Activated effector memory CD4-positive, alpha-beta T cell treated with Interleukin-2 at 50 U/mL for 16 hours (primary cell): ENCODE measurements at places on chromosomes 16 and 17.

- no peak for DNase-seq
These were observed 2.7 kb downstream of the RNF112 start for GRCh38 chr17:19413761-19414160.

DNA sequence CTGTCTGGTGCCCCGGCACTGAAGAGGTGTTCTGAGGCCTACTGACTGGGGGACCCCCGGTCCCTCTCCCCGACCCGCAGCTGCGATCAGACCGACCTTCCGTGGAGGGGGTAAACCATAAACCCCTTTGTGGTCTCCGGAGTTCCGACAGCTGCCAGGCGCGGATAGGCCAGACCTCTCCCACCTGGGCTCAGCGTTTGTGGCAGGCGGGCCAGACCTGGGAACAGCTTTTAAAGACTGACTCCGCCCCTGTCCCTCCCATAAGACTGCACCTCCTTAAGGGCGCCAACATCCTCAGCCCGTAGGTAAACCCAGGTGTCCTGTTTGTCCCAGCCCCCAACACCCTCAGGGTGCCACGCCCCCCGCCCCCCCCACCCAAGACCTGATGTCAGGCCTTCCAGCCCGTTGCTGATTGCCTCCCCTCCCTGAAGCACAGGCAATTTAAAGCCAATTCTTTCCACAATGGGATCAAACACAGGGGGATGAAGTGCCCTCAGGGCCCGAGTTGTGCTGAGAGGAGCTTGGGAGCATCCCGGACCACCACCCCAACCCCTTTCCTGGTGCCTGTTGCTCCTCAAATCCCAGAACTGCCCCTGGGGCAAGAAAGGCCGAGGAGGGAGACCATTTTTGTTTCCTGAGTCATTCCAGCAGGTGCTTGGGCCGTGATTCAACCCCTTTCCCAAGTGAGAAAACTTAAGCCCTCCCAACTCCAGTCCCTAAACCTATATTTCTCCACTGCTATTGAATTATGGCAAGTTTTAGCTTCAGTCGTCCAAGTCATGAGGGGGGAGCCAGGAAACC lies at the start of gene SOX15:
Gene SOX15, minus strand, starts transcription at position 204 of the 801 bp plus-strand sequence. CDS start 418 bp downstream, outside the sequence.
- DNase-seq, result no peak

- no peak for DNase-seq
These were observed 46.0 kb downstream of the HNF1B start for GRCh38 chr17:37698911-37699255.

DNA sequence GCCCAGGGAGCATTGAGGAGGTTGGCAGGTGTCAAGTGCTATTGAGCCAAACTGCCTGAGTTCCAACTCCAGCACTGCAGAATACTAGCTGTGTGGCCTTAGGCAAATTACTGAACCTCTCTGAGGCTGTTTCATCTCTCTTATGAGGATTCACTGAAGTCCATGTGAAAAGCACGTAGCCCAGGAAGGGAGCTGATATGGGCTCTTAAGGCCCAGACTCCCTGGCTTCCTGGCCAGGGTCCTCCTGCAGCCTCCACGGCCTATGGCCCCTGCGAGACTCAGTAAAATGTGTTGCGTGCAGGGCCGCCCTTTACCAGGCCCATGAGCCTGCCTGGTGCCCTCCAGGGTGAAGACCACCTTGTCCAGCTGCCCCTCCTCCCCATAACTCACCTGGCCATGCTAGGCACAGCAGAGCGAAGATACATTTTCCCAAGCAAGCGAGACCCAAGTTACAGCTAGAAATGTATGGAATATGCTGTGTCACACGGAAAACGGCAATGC lies 133.7 kb upstream of the TNRC6C start:
- no peak for DNase-seq

DNA sequence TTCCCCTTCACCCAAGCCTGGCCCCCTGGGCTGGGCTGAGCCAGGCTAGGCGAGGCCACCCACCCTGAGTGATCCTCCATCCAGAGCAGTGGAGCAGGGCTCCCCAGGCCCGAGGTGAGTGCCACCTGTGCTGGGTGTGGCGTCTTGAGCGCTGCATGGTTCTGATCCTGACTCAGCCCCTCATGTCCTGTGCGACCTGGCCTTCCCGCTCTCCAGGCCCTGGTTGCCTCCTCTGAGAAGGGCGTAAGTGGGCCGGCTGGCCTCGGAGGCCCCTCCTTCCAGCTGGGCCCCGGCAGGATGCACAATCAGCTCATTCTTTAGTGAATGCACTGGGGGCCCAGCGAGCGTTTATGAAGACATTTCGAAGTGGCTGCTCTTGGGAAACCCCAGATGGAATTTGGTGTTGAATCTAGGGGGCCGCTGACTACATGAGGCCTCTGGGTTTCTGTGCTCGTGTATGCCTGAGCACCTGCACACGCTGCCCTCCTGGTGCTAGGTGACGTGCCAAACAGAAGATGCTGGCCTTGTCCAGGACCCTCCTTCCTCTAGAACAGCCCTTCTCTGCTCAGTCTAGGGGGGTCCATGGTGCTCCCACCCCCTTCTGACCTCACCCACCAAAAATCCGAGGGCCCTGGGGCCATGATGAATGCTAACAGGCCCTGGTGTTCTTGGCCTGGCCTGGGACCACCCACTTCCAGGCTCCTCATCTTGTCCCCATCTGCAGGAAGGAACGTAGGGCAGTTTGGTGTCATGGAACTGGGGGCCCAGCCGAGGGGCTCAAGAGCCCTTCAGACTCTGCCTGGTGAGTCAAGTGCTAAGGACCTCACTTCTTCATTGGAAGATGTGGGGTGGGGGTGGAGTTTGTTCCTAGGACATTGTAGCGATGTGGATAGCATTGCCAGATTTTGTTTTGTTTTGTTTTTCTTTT lies 3.6 kb upstream of the TMEM92 start:
- no peak for DNase-seq

DNA sequence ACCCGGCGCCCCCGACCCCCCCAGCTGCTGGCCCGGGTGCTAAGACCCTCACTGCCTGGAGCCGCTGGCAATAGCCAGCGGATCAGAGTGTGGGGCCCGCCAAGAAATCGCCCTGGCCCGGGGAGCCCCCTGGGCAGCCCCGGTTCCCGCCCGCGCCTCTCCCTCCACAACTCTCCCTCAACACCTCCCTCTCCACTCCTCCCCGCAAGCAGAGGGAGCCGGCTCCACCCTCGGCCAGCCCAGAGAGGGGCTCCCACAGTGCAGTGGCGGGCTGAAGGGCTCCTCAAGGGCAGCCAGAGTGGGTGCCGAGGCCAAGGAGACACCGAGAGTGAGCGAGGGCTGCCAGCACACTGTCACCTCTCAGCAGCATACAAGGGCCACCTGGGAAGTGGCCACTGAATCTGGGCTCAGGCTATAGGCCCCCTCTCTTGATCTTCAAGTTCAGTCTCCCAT lies 385.5 kb downstream of the SEC14L1 start:
- no peak for DNase-seq

DNA sequence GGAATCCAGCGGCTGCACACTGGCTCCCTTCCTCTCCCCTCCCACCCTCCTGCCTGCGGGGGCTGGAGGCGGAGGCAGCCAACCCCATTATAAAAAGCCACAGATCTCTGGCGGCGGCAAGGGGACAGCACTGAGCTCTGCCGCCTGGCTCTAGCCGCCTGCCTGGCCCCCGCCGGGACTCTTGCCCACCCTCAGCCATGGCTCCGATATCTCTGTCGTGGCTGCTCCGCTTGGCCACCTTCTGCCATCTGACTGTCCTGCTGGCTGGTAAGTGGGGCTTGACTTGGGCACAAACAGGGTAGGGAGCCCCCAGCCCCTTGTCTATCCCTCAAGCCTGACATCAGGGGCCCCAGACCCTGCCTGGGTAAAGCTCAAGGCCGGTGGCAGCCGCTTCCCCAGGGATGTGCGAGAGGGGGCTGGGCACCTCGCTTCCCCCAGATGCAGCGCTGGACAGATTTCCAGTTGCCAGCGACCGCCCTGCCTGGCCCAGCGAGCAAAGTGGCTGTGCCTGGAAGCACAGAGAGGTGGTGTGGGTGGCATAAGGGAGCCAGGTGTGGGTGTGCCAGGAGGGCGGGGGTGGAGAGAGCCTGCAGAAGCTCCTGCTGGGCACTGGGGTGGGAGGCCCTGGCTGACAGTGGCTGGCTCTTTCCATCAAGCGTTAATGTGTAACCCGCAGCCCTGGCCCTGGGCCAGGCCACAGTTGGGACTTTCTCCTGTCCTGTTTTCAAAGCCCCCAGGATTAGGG lies at the start of gene CX3CL1:
Gene CX3CL1, plus strand, starts transcription at position 119 of the 745 bp plus-strand sequence. Its CDS starts 79 bp downstream, at position 198.
- no peak for DNase-seq
